CD4-positive, alpha-beta T cell treated with Interleukin-12 subunit alpha and Interleukin-12 subunit beta, for 1 hour (primary cell): ENCODE measurements at places on chromosomes 2 and 18.

GRCh38 chr2:72822794-72823193, 3.0 kb downstream of the EXOC6B start:
- DNase-seq = no peak

DNA sequence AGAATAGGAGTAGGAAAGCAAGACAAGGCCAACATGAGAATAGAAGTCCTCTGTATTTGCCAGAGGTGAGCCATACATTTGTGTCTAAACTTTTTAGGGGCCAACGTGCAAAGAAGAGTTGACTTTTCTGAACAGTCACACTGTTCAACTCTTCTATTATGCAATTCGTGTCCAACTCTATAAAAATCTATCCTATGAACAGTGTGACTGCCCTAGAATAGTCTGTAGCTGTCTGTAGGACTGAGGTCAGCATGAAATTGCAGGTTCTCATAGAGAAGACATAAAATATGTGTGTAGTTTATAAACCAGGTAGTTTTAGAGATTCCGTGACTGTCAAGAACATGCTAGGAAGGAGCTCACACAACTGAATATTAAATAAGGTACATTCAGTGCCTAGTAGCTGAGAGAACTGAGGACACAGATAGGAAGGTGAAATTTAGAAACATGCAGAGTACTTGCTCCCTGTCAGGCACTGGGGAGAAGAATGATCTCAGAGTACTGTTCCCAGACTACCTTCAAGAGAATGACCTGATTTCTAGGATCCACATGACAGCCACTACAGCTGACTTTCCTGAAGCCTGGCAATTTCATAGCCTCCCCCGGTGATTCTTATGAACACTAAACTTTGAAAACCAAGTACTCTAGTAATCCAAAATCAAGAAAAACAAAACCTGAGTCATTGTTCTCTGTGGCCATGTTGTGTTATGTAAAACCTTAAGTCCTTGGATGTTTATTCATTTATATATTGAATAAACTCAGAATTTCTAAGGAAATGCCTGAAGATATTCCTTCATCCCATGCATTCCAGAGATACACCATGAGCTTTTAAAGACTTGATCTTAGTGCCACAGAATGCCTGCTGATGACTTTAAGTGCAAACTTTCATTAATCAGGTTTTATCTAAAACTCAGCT, 201.5 kb upstream of the BOD1L2 start:
- no peak for DNase-seq

- no peak for DNase-seq
Measured at GRCh38 chr2:216915557-216916150, 55.8 kb upstream of the TNP1 start.

- DNase-seq = no peak
Measured at GRCh38 chr2:138155304-138155703, 191.0 kb downstream of the HNMT start.
